ENCODE measurements at places on chromosomes 3 and 15.
A peak's percentile ranks its signal among the peaks of the same experiment; 100 is the strongest.

GRCh38 chr15:96412045-96412905 lies 81.8 kb downstream of the NR2F2 start:
- no peak for DNase-seq

- no peak for DNase-seq
Measured at GRCh38 chr15:98800437-98801233, 152.3 kb downstream of the IGF1R start.

DNA sequence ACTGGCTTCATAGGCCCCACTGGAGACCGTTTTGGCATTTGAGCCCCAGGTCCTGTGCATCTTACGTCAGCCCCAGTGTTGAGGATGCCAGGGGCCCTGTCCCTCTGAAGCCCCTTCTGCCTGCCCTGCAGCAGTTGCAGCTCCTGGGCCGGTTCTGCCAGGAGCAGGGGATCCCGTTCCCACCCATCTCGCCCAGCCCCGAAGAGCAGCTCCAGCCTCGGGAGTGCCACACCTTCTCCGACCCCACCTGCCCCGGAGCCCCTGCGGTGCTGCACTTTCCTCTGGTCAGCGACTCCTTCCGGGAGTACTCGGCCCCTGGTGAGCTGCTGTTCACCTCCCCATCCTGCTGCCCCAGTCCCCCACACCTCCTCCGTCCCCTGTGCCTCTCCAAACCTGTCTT lies 8.6 kb downstream of the PLA2G4B start:
- DNase-seq = no peak

DNA sequence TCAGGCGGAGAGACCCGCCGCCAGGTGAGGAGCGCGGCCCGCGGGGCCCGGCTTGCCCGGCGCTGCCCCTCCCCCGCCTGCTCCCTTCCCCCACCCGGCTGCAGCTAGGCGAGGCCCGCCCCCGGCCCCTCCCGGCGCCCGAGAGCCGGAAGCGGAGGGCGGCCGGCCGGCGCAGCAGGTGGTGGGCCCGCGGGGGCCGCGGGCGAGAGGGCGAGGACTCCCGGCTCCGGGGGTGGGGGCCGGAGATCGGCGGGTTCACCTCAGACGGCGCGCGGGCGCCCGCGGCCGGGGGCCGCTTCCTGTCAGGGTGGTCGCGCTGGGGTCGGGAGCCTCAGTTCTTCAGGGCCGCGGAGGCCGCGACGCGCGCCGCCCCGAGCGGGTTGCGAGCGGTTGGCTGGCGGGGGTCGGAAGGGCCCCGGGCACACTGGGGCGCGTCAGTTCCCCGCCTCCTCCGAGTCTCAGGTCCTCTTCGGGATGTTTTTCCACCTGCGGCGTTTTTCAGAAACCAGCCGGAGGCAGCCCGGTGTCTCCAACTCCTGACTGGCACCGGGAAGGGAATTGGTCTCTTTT lies 395 bp downstream of the ZFAND6 start:
- no peak for DNase-seq

DNA sequence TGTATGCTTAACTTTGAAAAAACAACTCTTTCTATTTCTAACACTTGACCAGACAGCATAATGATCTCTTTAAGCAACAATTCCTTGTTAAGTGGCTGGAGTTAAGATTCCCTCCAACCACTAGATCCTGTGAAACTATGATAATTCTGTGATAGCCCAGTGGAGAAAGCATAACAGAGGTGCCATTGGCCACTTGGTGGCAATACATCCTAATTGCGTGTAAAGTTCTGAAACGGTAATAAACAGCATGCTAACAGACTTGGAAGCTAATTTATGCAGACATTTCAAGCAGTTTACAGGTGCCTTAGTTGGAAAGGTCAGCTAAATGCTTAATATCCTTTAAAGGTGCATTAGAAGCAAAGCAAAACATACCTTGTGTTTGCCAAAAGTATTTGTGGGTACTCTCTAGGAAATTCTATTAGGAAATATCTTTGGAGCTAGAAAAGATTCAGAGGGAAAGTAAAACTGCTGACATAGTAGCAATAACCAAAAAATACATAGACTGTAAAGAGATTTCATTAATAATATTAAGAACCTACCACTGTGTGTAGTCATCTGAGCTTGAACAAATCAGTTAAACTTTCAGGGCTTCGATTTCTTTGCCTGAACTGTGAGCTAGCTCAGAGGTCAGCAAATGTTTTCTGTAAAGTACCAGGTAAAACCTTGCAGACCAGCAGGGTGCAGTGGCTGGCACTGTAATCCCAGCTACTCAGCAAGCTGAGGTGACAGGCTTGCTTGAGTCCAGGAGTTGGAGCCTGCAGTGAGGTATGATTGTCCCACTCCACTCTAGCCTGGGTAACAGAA lies 19.0 kb upstream of the CSTA start:
- no peak for DNase-seq

DNA sequence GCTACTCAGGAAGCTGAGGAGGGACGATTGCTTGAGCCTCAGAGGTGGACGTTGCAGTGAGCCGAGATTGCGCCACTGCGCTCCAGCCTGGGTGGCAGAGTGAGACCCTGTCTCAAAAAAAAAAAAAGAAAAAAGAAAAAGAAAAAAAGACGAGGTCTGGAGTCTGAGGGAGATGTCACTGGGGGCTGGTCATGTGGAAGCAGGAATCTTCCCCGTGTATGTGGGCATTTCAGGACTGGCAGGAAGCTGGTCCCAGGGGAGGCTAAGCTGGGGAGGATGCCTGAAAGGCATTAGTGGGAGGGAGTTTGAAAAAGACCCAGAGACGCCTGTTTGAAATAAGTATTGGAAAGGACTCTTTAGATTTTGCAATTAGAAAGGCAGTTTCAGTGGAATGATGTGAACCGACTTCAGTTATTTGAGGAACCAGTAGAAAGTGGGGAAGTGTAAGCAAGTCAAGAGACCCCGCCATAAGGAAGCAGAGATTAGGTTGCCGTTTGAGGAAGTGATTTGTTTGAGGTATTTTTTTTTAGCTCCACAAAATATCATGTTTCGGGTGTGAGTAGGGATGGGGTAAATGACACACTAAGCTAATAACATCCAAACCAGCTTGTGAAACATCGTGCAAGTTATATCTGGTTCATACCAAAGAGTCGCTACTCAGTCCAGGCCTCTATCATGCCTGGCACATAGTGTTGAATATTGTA lies 55.5 kb downstream of the ST6GAL1 start:
- no peak for DNase-seq

- no peak for DNase-seq
Measured at GRCh38 chr3:159859424-159859823, 129.2 kb upstream of the IL12A start.

- DNase-seq = peak; percentile 82
Measured at GRCh38 chr3:48507256-48508061, 3.5 kb upstream of the SHISA5 start.

DNA sequence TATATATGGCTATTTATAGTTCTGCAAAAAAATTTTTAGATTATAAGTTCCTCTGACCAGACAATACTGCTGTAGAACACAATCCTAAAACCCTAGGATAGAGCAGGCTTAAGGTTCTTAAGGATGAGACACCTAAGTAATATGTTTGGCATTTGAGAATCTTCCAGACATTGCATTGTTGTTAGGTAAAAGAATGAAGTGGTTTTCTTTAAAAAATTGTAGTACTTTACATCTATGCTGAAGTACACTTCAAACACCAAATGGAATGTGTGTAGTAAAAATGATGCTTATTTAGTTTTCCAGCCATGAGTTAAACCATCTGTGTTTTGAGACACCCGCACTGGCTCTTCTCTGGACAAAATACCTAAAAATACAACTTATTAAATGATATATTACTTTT lies 857.7 kb downstream of the OTOL1 start:
- DNase-seq = no peak

GRCh38 chr15:98653686-98654085 lies 5.3 kb downstream of the IGF1R start:
- DNase-seq = no peak

GRCh38 chr15:37059086-37059485 lies 41.3 kb downstream of the MEIS2 start:
- no peak for DNase-seq

GRCh38 chr3:42442640-42443039 lies 32.2 kb upstream of the LYZL4 start:
- DNase-seq = no peak

- DNase-seq = no peak
Measured at GRCh38 chr3:16365491-16366128, 100.6 kb downstream of the OXNAD1 start.

- no peak for DNase-seq
Measured at GRCh38 chr15:34976743-34977142, 7.2 kb upstream of the AQR start.

Measured in activated CD8-positive, alpha-beta memory T cell treated with anti-CD3 and anti-CD28 coated beads, Interleukin-2, amount 50 U/mL, for 48 hours (primary cell).